ENCODE measurements at places on chromosomes 2 and 18. TPM values are rescaled to one million over a fixed set of nuclear protein-coding genes. Genes with fewer than 3 reads are reported as not detected.
A peak's percentile ranks its signal among the peaks of the same experiment; 100 is the strongest.

GRCh38 chr2:227390468-227391256 is 2.9 kb upstream of the SCYGR1 start:
- H3K27ac ChIP-seq: no peak overlapping the region
- H3K4me3 ChIP-seq: no peak overlapping the region
- no peaks in the 10 kb centered on the region for H3K27me3 ChIP-seq
- peaks cover 9% of the 10 kb centered on the region for H3K4me1 ChIP-seq
- no peak for DNase-seq

DNA sequence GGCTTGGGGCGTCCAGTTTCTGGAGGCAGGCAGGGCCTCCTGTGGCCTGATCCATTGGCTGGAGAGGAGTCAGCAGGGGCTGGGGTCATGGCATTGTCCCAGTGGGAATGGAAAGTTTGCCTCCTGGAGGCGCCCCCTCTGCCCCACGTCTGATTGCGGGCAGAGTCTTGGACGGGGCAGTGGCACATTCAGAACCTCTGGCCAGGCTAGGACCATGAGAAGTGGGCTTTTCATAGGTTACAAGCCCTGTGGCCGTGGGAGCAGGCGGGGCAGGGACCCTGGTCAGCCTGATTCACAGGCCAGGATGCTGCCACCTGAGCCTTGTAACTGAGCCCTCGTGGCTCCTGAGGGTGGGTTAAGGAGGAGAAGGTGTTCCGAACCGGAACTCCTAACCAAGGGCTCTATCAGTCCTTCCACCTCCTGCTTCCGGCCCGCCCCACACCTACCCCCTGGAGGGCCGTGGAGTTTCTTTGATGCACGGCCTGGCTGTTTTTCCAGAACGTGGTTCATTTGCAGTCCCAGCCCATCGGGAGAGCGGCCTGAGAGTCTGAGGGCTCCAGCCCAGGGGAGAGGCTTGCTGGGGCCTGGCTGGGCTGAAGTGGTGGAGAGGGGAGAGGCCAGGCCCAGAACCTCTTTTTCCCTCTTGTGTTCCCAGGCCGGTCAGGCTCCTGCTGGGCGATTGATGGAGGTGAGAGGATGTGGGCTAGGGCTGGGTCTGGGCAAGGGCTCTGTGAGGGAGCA is 43.9 kb upstream of the PLB1 start:
- H3K27ac ChIP-seq: peak overlapping the region; percentile 12
- no peaks in the 10 kb centered on the region for H3K27me3 ChIP-seq
- H3K36me3 ChIP-seq: no peaks in the 10 kb centered on the region
- H3K4me3 ChIP-seq: no peak overlapping the region

GRCh38 chr18:26225022-26225693 is 1.1 kb upstream of the TAF4B start:
- peak overlapping the region; percentile 97 for H3K27ac ChIP-seq
- H3K36me3 ChIP-seq: no peaks in the 10 kb centered on the region
- peak overlapping the region; percentile 98 for H3K4me3 ChIP-seq
- H3K27me3 ChIP-seq: no peaks in the 10 kb centered on the region

- H3K36me3 ChIP-seq: no peaks in the 10 kb centered on the region
- DNase-seq: no peak
- H3K4me1 ChIP-seq: peaks cover 11% of the 10 kb centered on the region
- no peak overlapping the region for H3K4me3 ChIP-seq
Measured at GRCh38 chr2:43038696-43039094, 187.7 kb downstream of the ZFP36L2 start.

- H3K27me3 ChIP-seq: peaks cover 19% of the 10 kb centered on the region
- no peak overlapping the region for H3K27ac ChIP-seq
- no peaks in the 10 kb centered on the region for H3K4me1 ChIP-seq
- no peak for DNase-seq
- no peaks in the 10 kb centered on the region for H3K36me3 ChIP-seq
Measured at GRCh38 chr2:30078521-30078920, 68.3 kb upstream of the YPEL5 start.

GRCh38 chr2:67876176-67876575 is 186.6 kb downstream of the C1D start:
- DNase-seq: no peak
- H3K4me3 ChIP-seq: no peak overlapping the region

DNA sequence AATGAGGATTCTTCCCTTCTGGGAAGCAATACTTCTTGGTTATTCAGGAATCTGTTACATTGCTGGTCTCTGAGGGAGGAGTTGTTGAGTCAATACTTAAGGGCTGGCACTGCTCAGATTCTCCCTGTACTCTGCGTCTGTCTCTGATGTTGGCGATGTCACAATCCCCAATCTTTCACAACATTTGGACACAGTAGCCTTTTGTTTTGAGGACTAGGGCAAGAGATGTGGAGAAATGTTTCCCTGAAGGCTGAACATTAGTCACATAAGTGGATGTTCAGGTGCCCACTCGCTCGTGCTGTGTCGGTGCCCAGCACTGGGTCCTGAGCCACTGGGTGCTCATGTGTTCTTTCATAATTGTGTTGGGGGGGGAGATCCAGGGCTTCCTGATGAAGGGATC is 55.0 kb downstream of the MAPK4 start:
- no peaks in the 10 kb centered on the region for H3K4me1 ChIP-seq
- H3K27me3 ChIP-seq: no peaks in the 10 kb centered on the region
- no peak overlapping the region for H3K4me3 ChIP-seq
- no peak for DNase-seq

DNA sequence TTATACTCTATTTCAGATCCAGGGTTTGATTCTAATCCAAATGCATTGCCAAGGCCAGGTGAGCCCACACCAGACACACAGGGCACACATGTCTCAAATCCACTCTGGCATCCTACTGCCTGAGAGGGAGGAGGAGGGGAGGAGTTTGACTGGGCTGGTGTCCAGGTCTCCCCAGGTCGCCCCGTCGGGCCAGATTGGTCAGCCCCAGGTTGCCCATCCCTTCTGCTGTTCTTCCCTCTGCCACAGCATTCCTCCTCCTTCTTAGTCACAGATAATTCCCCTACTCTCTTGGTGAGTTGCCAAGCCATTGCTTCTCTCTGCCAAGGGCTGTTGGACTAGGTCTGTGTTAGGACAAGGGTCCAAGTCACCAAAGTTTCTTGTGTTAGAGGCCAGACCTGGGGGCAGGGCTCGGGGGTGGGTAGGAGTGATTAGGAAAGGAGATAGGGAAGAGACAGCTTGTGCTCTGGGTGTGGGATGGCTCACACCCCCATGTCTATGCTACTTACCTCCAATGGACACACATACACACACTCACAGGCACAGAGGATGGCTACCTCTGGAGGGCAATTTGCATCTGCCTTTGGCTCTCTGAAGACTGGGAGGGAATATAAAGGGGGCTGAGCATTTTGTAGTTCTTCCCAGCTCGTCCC is 2.5 kb upstream of the EGR4 start:
- peaks cover 8% of the 10 kb centered on the region for H3K4me1 ChIP-seq
- H3K27me3 ChIP-seq: peaks cover 74% of the 10 kb centered on the region

DNA sequence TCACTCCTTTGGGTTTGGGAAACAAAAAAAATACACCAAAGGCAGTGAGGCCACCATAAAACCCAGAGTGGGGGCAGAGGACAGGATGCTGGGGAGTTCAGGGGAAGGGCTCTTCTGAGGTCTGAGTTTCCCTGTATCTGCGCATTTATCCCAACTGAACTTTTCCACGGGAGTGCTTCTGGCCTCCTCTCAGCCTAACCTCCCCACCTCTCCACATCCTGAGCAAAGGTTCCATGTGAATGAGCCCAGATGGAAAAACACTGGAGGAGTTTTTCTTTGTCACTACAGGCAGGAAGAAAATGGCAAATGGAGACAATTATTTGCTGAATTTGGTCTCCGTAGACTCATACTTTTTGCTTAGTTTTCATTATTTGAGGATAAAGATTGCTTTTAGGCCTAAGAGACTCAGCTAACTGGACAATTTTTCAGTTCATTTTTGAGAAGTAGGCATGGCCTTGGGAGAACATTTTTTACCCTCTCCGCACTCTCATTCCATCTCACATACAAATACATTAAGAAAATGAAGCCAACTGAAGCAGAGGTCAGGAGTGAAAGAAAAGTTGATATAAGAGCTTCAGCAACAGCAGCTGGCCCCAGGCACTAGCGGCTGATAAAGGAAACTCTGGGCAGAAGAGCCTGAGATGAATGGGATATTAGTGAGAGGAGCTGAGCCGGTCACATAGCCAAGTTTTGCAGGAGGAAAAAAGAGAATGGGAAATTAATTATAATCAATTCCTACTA is 82.6 kb upstream of the CYP1B1 start:
- no peak for DNase-seq
- no peaks in the 10 kb centered on the region for H3K36me3 ChIP-seq
- H3K27me3 ChIP-seq: peaks cover 43% of the 10 kb centered on the region
- H3K4me1 ChIP-seq: no peaks in the 10 kb centered on the region
- H3K4me3 ChIP-seq: no peak overlapping the region

DNA sequence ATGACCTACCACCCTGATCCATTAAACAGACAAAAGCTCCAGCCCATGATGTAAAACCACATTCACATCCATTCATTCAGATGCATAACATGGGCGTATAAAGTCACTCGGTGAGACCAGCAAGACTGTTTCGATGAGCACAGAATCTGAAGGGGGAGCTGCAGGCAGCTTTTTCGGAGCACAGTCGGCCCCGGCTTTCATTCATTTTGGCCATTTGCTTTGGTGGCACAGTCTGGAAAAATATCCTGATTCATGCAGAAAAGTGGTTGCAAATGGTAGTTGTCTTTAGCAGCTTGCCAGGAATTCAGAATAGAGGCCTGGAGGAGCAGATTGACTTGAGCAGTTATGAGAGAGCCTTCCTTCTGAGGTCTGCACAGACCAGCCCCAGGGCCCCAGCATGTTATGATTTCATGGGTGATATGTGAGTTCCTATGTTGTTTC is 11.2 kb downstream of the ARID5A start:
- peak overlapping the region; percentile 53 for H3K4me3 ChIP-seq
- peaks cover 48% of the 10 kb centered on the region for H3K36me3 ChIP-seq
- H3K27ac ChIP-seq: peak overlapping the region; percentile 89
- no peaks in the 10 kb centered on the region for H3K27me3 ChIP-seq
- peaks cover 61% of the 10 kb centered on the region for H3K4me1 ChIP-seq
- DNase-seq: no peak

GRCh38 chr2:150247481-150247880 is 240.0 kb downstream of the RND3 start:
- DNase-seq: no peak
- H3K4me1 ChIP-seq: no peaks in the 10 kb centered on the region
- H3K4me3 ChIP-seq: no peak overlapping the region
- H3K27ac ChIP-seq: no peak overlapping the region
- no peaks in the 10 kb centered on the region for H3K36me3 ChIP-seq

GRCh38 chr2:189076572-189076971 is 102.4 kb downstream of the COL3A1 start:
- no peak overlapping the region for H3K4me3 ChIP-seq
- no peaks in the 10 kb centered on the region for H3K4me1 ChIP-seq
- H3K27me3 ChIP-seq: no peaks in the 10 kb centered on the region
- H3K27ac ChIP-seq: no peak overlapping the region
- H3K36me3 ChIP-seq: no peaks in the 10 kb centered on the region
- no peak for DNase-seq

DNA sequence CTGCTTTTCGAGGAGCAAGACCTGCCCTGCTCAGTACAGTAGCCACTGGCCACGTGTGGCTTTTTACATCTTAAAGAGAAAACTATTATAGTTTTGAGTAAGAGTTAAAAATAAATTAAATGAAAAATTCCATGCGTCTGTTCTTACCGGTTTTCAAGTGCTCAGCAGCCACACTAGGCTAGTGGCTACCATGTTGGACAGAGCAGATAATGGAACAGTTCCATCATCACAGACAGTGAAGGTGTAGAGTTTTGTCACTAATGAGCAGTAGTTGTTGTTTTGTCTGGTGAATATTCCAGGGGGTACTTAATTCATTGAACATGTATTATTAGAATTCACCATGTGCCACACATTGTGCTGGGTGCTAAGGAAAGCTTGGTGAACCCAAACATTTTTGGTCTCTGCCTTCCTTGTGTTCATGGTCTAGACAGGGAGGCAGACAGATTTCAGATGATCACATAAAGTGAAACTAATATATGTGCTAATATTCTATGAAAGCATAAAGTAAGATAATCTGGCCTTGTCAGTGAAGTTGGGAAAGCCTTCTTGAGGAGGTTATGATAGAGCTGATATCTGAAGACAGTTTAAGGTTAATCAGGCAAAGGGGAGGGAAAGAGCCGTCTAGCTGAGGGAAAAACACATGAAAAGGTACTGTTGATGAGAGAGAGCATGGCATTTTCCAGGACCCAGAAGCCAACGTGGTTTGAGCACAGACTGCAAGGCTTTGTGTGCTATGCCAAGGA is 1.4 kb downstream of the ALMS1 start:
- H3K4me3 ChIP-seq: peak overlapping the region; percentile 91
- no peak overlapping the region for H3K27ac ChIP-seq
- DNase-seq: no peak
- H3K27me3 ChIP-seq: no peaks in the 10 kb centered on the region

GRCh38 chr2:99877963-99878362 is 264.4 kb downstream of the AFF3 start:
- DNase-seq: no peak
- H3K27ac ChIP-seq: no peak overlapping the region
- no peak overlapping the region for H3K4me3 ChIP-seq
- no peaks in the 10 kb centered on the region for H3K4me1 ChIP-seq
- no peaks in the 10 kb centered on the region for H3K27me3 ChIP-seq
- no peaks in the 10 kb centered on the region for H3K36me3 ChIP-seq

GRCh38 chr18:7584646-7585275 is 17.6 kb downstream of the PTPRM start:
- H3K36me3 ChIP-seq: no peaks in the 10 kb centered on the region
- no peak for DNase-seq
- no peak overlapping the region for H3K27ac ChIP-seq
- no peaks in the 10 kb centered on the region for H3K4me1 ChIP-seq

Gene UGT1A8
- total RNA-seq: not detected

Gene CAPN14
- 0.60 TPM for total RNA-seq

Gene TUBA3D
- total RNA-seq: not detected

Gene NAGK
- total RNA-seq: 53.8 TPM

Gene LYPD1
- not detected for total RNA-seq

Gene ATP6V1C2
- total RNA-seq: not detected

Gene FRZB
- not detected for total RNA-seq

Gene NRP2
- total RNA-seq: 2.6 TPM

Gene VPS54
- 12.9 TPM for total RNA-seq

Measured in activated T-cell treated with anti-CD3 and anti-CD28 coated beads, Interleukin-2, amount 50 U/mL, for 72 hours (primary cell).